ENCODE measurements at places on chromosomes 7 and 10.

DNA sequence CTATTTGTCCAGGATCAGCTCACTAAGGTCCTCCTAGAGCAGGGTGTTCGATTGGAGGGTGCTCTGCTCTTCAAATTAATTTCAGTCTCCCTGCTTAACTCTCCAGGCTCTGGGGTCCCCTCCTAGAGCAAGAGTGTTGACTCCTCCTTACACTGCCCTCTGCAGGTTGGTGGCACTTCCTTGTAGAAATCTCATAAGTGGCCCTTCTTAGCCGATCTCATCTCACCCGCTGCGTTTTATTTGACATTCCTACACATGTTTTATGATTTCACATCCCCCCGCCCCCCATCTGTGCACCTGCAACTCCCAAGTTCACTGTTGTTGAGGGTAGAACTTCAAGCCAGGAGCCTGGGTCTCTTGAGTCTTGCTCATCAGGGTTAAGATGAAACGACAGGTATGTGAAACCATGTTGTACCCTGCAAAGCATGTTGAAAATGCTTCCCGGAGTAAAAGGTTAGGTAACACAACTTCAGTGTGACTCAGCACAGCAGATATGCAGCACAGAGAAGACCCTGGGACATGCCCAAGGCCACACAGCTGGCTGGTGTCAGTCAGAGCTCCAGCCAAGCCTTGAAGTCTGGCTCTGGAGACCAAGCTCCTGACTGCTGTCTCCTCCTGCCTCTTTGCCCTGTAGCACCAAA is 171.2 kb downstream of the PRKAG2 start:
- no peak for DNase-seq

GRCh38 chr10:113618338-113618737 is 45.5 kb downstream of the NRAP start:
- DNase-seq = no peak

DNA sequence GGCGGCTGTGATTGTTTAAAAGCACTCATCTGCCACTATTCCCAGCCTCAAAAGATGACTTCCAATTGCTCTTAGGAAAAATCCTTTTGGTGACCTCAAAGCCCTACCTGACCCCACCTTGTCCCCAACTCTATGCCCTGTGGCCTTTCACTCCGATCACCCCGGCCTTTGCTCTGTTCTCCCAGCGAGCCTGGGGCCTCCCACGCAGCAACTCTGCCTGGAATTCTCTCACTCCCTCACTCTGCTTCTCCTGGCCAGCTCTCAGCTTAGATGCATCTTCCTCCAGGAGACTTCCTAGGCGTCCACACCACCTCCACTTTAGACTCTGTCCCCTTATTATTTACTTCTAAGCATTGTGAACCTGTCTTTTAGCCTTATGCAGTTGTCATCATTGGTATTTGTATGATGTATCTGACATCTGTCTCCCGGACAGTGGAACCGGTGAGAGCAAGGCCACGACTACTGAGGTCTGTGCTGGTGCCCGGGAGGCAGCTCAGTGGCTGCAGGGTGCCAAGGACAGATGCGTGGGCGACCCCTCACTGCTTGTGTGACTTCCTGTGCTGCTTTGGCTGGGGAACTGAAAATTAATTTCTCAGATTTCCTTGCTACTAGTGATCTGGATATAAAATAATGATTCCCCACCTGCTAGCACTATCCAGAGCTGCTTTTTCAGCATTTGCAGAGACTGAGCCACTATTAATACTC is 63.0 kb downstream of the PIP4K2A start:
- DNase-seq = no peak

DNA sequence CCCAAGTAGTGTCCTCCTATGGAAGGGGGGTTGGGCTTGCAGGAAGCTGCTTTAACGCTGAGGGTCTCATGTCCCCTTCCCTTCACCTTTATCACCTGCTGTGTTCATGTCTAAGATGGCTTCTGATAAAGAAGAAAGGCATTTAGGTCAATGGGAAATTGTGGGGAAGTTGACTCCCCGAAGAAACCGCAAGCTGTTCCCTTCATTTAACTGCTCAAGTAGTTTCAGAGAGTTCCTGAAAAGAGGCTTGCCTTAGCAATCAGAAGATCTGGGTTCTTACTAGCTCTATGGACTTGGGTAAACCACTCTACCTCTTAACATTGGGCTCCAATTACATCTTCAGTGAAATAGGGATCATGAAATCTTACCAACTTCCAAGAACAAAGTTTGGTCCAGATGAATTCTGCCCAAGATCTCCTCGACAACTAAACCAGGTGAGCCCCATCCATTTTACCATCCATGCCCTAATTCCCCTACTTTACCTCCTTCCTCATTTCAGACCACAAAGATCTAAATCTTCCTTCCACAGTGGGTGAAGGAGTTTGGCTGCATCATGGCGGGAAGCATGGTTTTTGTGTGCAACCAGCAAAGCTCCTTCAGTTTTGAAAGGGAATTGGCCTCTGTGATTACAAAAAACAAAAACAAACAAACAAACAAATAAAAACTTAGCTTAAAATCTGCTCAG is 30.4 kb upstream of the UCN3 start:
- DNase-seq = no peak

DNA sequence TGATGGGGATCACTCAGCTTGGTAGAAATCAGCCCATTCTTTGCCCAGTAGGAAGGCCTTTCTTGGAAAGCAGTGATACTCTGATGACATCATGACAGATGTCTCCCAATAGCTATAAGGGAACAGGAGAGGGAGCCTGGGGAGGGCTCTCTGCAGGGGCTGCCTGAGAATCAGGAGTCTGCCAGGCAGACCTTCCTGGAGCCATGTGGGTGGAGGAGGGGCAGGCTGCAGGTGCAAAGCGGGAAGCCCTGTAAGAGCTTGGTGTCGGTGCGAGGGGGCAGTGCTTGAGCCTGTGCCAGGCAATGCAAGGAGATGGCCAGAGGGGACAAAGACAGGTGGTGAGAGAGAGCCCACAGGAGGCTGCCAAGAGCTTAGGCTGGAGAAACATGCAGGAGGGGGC is 5.0 kb upstream of the TNS3 start:
- DNase-seq = no peak

Measured in AG04450 (cell line).